ENCODE measurements at places on chromosomes 1 and 21.

DNA sequence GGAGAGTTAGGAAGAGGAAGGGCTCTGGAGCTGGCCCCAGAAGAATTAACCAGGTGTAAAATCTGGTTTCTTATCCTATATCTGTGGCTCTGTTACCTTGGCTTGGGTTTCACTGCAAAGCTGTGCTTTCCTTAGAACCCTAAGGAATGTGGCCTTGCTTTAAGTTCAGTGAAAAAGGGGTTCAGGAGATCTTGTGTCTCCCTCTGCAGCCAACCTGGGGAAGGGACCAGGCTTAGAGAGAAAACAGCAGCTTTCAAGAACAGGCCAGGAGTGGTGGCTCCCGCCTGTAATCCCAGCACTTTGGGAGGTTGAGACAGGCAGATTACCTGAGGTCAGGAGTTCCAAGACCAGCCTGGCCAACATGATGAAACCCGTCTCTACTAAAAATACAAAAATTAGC is 16.1 kb upstream of the MYCL start:
- no peak for DNase-seq

GRCh38 chr1:223776075-223776814 is 63.9 kb downstream of the CAPN2 start:
- DNase-seq: peak; percentile 73

- no peak for DNase-seq
Measured at GRCh38 chr1:4653328-4653660, 1.1 kb upstream of the AJAP1 start.

GRCh38 chr1:222781251-222781650 is 33.6 kb upstream of the DISP1 start:
- DNase-seq: no peak

DNA sequence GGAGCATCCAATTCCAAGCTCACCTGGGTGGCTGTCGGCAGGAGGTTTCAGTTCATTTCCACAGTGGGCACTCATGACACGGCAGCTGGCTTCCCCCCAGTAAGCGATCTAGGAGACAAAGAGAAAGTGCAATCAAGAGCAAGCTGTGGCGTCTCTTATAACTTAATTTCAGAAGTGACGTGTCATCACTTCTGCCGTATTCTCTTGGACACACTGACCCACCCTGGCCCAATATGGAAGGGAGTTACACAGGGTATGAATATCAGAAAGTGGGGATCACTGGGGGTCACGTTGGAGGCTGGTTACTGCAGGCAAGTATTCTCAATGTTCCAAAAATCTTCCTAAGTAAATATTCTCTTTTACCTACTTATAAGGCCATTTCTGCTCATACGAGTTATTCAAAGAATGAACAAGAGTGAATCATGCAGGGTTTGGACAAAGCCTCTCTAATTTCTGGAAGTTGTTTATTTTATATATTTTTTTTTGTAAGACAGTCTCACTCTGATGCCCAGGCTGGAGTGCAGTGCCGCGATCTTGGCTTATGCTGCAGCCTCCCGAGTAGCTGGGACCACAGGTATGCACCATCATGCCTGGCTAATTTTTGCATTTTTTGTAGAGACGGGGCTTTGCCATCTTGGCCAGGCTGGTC is 46.5 kb upstream of the GREM2 start:
- DNase-seq: peak; percentile 70

- DNase-seq: no peak
Measured at GRCh38 chr21:43809853-43810504, 20.6 kb downstream of the RRP1 start.

DNA sequence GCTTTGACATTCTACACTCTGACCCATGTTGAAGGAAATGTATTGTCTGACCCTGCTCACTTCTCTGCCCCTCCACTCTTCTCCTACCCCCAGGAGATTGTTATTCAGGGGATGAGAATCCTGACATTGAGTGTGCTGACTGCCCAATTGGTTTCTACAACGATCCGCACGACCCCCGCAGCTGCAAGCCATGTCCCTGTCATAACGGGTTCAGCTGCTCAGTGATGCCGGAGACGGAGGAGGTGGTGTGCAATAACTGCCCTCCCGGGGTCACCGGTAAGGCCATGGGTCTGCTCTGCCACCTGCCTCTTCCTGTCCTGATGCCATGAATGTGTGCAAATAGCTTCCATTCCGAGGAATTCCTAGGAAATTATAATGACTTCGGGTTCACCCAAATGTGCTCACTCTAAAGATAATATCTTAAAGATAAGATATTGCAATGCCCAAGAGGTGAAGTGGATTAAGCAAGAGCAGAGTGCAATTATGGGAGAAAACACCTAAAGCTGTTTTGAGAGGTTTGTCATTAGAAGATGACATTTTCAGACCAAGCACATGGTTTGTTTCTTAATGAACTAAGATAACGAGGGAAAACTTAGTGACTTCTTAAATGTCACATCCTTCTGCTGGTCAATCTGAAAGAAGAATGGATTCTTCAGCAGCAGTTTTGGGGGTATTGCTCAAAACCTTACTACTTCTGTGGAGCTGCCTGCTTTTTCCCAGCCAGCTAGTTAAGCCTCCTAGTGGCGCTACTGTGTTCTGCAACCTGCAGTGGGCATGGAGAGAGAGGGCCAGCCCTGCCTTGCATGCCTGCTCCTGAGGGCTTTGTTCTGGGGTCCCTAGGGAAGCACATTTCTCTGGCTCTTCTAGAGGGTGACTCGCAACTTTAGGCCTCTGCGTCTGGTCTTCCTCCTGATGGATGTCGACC is 41.6 kb downstream of the LAMC2 start:
- peak; percentile 40 for DNase-seq

- DNase-seq: peak; percentile 47
Measured at GRCh38 chr1:224770336-224770693, 154.2 kb downstream of the CNIH3 start.

- no peak for DNase-seq
Measured at GRCh38 chr1:151593730-151594129, 18.1 kb upstream of the SNX27 start.

DNA sequence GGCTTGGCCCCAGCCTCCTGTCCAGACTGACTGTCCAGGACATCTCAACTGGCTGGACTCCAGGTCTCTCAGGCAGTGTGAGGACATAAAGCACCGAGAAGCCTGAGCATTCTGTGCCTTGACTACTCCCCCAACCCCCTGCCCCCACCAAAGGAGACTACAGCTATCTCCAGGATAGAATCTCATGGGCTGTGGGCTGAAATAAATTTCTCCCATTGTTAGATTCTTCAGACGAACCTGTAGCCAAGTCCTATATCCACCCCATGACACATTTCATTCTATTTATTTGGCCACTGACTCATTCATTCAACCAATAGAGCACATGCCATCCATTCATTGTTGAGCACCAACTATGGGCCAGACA is 11.4 kb downstream of the VWA5B1 start:
- no peak for DNase-seq

- no peak for DNase-seq
Measured at GRCh38 chr1:182111496-182111895, 50.0 kb upstream of the ZNF648 start.

DNA sequence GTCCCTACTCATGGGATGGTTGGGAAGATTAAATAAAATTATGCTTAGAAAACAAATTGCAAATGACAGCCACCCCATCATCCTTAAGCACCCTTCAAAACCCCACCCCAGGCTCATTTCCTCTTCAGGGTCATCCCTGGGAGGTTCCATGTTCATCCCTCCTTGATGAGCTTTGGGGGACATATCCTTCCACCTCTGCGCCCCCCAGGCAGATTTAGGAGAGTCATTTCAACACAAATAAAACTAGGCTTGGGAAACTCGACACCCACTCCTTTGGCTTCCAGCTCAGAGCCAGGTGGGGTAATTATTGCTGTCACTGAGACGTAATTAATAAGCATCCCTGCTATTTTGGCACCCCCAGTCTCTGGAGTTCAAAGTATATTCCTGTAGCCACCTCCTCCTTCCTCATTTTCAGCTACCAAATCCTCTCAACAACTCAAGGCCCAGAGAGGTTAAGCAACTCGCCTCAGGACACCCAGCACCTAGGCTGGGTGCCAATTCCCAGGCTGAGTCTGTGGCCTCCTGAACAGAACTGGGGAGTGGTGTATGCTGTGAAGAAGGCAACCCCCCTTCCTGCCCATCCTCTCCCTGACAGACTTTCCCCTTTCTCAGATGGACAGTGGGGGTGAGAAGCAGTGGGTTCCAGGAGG is 595 bp downstream of the CRYBG2 start:
- DNase-seq: no peak

GRCh38 chr21:38380481-38381137 is 117.7 kb downstream of the ERG start:
- DNase-seq: peak; percentile 41

- no peak for DNase-seq
Measured at GRCh38 chr21:25402134-25402961, 204.9 kb downstream of the MRPL39 start.

- no peak for DNase-seq
Measured at GRCh38 chr1:63974966-63975365, 201.1 kb downstream of the ROR1 start.

DNA sequence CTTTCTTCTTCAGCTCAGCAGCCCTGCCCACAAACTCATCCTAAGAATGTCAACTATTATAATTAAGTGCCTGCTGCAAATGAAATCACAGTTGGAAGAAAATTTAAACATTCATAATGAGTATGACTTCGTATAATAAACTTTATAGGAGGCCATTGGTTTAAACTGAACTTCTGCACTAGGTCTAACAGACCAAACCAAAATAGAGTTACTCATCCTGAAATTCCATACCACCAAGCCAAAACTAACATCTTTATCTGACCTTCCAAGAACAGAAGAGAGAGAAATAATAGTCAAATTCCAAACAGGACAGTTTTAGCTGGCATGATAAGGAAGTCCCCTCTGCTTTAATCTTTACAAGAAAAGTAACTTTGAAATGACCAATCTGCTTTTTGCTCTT is 472.4 kb upstream of the PRMT6 start:
- peak; percentile 22 for DNase-seq

DNA sequence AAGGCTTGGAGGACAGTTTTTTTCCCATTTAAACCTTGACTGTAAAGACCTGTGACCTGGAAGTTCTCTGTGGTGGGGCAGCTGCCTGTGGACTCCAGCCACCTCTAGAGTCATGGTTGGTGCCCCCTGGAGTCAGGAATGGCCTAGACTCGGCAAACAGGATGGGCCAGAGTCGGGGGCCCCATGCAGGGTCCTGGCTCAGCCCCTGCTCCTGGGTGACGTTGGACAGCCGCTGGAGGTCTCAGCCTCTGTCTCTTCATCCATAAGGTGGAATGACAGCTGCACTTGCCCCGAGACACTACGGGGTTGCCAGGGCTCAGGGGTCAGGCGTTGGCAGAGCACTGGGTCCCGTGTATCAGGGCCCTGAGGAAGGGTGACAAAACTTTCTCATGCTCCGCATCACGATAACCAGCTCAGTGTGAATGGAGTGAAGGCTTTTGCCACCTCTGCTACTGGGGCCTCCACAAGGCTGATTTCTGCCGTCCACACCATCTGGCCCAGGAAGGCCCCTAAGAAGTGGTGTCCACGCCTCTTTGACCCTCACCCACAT is 58.5 kb upstream of the TTC34 start:
- no peak for DNase-seq

- no peak for DNase-seq
Measured at GRCh38 chr21:26118938-26119540, 51.5 kb downstream of the APP start.

GRCh38 chr1:96634883-96635282 is 86.7 kb upstream of the PTBP2 start:
- no peak for DNase-seq

DNA sequence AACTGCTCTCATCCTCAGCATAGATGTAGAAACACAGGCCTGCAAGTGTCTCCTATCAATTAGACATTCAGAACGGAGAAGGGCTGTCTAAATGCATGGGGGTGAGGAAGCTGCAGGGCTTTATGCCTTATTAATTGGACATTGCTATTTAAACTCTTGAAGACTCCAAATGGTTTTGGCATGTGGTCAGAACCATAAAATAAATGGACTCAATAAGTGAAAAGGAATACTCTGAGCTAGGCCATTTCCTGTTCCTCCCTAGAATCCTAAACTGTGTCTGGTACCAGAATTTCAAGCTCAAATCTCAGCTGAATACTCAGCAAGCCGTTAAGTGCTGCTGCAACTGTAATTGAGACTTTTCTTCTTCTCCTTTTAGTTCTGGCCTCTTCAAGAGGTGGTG is 80.4 kb upstream of the C1orf87 start:
- no peak for DNase-seq

DNA sequence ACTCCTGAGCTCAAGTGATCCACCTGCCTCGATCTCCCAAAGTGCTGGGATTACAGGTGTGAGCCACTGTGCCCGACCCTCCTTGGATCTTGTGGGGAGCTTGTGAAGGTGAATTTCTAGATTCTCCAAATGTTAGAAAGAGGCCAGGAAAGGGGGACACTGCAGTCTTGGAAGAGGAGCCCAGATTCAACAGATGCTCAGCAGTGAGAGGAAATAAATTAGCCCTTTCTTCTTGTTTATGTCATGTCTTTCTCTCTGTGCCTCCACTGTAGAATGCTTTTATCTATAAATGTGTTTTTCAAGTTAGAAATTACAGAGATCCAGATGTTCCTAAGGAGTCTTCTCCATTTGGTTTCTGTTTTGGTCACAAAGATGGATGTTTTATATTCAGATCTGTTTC is 346.6 kb upstream of the KAZN start:
- no peak for DNase-seq

GRCh38 chr1:189563784-189564183 is 913.9 kb downstream of the BRINP3 start:
- no peak for DNase-seq

- DNase-seq: peak; percentile 60
Measured at GRCh38 chr1:24199291-24199900, 12.3 kb upstream of the IFNLR1 start.

- DNase-seq: no peak
Measured at GRCh38 chr1:12634156-12634555, 9.7 kb upstream of the AADACL4 start.

DNA sequence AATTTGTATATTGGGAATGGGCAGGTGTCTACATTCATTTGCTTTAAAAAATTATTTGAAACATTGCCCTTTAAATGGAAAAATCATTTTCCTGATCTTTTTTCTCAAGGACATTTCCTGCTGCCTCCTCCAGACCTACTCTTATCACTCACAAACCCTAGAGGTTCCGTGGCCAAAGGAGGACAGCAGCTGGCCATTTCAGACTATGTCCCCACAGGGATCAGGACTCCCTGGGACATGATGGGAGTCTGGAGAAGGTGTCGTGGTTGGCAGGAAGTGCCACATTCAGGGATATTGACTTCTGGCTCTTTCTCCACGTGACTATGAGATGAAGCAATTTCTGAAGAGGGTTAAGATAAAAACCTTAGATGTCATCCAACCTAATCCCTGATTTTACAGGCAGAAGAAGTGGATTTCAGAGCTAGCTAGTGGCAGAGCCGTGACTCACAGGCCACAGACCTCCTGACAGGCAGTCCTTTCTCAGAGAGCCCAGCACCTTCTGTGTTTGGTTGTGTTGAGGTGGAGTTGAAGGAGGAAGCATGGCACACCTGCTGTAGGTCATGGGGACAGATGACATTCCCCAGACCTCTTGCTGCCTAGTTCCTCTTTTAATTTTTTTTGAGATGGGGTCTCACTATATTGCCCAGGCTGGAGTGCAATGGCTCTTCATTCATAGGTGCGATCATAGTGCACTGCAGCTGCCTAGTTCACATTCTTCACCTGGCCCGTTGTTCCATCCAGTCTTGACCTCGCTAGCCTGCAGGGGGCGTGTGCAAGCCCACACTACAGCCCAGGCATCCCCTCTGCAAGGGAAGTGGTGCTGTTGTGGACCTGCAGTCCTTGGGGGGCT is 25.5 kb upstream of the IL10 start:
- DNase-seq: no peak

- peak; percentile 8 for DNase-seq
Measured at GRCh38 chr21:16194788-16195537, 465.2 kb downstream of the USP25 start.

- DNase-seq: no peak
Measured at GRCh38 chr1:221520250-221520649, 221.6 kb downstream of the DUSP10 start.

Data from fibroblast of skin of right quadriceps (primary cell).